ENCODE measurements at places on chromosomes 3 and 15.

GRCh38 chr3:12054245-12054644, 50.1 kb downstream of the SYN2 start:
- no peak for DNase-seq

DNA sequence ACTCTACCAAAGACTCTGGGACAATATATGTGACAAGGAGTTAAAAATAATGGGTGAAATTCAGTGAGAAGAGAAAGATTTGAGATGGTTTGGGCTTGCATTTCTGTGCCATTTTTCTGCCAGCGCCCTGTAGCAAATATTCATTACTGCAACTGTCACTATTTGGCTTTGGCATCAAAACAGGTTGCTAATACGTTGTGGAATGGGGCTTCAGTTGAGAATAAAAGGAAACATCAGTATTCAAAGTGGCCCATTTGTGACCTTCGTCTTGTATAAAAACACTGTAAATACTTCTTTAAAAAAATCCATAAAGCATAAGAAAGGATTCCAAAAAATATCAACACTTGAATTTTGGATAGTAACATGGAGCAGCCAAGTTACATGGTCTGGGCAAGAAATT, 309.2 kb downstream of the ZNF385D start:
- no peak for DNase-seq

DNA sequence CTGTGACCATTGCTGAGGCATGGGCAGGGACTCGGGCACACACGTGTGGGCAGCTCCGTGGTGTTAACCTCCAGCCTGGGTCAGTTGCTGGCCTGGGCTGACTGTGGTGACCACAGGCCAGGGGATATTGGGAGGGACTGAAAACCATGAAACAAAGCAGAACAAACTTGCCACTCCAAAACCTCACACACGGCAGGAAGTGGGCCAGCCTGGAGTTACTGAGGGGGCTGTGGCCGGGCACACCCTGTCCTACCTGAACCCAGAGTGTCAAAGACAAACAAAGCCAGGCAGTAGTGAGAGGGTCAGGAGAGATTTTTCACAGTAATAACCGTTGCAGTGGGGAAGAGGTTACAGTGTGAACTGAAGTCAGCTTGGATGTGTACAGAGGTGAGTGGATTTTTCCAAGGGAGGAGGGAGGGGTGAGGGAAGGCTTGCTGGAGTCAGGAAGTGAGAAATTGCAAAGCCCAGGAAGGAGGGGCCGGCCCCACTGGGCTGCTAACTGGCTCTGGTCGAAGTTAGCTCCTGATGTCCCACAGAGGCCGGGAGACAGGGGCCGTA, 40.0 kb upstream of the ATP10A start:
- DNase-seq, result no peak

- DNase-seq, result no peak
Measured at GRCh38 chr3:151768393-151768930, 34.7 kb downstream of the AADACL2 start.

GRCh38 chr3:27671101-27671500, 51.0 kb downstream of the EOMES start:
- DNase-seq, result no peak

GRCh38 chr3:112776000-112776399, 70.7 kb downstream of the CD200R1L start:
- peak; percentile 25 for DNase-seq

DNA sequence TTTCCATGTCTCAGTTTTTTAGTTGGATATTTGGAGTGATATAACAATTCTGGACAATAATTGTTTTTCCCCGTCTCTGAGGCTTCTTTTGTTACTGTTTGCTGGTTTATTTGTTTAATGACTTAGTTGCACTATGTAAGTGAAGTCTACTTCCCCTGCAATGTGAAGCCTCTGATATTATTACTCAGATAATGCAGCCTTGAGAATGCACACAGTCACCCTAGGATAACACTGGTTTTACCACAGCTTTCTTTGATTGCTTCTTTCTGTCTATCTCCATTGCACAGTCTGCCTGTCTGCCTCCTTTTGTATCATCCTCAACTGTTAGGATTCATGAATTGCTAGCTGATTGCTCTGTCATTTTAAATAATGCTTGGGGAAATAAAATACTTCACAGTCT, 208.7 kb upstream of the ROBO1 start:
- DNase-seq, result no peak

DNA sequence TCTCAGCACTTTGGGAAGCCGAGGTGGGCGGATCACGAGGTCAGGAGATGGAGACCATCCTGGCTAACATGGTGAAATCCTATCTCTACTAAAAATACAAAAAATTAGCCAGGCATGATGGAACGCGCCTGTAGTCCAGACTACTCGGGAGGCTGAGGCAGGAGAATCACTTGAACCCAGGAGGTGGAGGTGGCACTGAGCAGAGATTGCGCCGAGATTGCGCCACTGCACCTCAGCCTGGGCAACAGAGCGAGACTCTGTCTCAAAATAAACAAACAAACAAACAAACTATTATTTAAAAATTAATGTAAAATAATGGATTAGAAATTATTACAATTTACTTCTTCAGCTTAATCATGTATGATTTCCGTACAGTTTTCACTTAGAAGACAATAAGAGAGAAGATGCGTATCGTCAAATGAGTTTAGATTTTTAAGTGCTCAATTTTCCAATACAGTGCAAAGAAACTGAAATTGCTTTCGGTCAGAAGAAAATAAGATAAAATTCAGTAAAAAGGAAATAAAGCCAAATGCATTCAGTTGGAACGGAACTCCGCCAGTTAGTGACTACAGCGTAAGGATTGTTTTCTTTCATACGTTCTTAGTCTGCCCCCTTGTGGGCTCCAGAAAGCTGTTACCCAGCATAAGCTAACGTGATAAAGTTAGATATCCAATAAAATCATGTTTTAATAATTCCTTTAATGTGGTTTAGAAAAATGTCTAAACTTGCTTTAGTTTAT, 24.8 kb downstream of the AADAC start:
- DNase-seq, result peak; percentile 57

All from HTR-8/SVneo (cell line).